ENCODE measurements at places on chromosomes 13 and 19.

DNA sequence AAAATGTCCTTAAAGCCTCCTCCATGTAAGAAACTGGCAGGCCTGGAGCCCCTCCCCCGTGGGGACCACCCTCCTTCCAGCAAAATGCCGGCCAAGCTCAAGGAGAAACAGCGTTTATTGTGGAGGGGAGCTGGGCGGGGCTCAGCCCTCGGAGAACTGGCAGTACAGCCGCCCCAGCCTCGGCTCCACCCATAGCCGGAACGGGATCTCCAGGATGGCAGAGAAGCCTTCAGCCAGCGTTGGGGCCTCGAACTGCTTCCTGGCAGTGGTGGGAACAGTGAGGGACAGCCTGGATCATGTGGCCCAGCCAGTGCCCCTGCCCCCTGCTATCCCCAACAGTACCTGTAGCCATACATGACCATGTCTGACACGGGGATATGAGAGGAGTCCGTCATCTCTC is 6.3 kb downstream of the PNKP start:
- DNase-seq, result no peak

DNA sequence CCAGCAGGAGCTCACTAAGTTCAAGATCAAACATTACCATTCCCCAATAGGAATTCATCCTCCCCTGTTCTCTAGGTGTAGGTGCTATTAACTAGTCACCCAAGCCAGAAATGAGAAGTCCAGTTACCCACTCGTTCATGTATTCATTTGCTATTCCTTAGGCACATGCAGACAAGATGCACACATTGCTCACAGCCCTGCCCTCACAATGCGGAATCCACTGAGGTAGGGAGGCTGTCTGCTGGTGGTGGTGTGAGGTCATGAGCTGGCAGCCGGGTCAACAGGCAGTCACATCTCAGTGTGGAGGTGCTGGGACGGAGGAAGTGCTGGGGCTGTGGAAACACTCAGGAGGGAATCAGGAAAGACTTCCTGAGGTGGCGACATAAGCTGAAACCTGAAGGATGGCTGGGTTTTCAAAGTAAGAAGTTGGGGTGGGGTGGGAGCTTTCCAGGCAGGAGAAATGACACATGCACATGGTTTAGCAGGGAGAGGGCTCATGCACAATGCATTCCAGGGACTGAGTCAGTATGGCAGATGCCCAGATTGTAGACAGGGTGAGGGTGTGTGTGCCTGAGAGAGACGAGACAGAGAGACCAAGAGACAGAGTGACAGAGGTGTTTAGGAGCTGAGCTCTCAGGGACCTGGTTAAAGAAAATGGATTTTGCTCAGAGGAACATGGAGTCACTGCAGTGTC is 117.6 kb downstream of the USP12 start:
- DNase-seq, result no peak

- DNase-seq, result no peak
These were observed 10.6 kb upstream of the CEACAM4 start for GRCh38 chr19:41637484-41637883.

DNA sequence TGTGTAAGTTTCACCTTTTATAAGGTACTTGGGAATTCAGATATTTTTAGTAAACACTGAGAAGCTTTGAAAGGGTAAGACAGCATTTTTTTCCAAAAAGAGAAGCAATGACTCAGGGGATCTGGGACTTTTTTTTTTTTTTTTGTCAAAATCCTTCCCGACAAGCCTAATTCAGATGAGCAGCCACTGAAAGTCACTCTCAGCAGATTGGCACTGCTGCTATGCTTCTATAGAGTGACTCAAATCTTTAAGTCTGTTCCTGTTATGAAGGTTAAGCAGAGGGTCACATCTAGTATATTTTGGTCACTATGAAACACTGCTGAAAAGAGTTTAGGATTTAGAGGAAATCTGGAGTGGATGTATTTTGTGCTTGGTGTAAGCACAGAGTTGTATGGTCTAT is 571.1 kb downstream of the MYO16 start:
- no peak for DNase-seq
